Activated naive CD8-positive, alpha-beta T cell treated with anti-CD3 and anti-CD28 coated beads, Interleukin-2, amount 10 ng/mL, durations not matched to agents 7 days and 5 days (primary cell): ENCODE measurements at places on chromosomes 6 and 20.

DNA sequence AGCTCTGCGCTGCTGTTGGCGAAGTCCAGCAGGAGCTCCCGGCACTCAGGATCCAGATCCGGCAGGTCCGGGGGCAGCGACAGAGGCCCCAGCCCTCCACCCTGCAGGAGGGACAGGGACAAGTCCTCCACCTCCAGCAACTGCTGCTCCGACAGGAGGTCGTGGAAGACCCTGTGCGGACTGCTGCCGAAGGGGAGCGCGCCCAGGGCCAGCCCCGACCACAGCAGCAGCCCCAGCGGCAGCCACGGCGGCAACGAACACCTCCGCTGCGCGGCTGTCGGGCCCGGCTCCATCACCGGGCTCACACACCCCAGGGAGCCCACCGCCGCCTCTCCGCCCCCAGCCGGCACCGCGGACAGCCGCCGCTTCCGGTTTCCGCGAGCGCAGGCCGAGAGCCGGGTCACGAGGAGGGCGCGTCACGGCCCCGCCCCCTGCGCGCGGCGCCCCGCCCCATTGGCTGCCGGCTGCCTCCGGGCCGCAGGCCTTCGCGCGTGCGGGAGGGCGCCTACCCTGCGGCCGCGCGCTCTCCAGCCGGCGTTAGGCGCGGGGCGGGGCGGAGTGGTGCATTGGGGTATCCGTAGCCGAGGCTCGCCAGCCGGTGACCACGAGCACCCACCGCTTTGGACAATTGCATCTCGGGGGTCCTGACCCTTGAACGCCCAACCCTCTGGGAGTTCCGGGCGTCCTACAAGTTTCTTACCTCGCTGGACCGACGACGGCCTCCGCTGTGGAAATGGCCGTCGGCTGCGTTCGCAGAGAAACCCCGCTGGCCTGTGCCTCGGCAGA lies at the start of gene OSTM1:
Gene OSTM1 (minus strand): TSS at position 383 of the 786 bp plus-strand sequence. CDS start 90 bp downstream, at position 293.
- peak; percentile 99 for DNase-seq

DNA sequence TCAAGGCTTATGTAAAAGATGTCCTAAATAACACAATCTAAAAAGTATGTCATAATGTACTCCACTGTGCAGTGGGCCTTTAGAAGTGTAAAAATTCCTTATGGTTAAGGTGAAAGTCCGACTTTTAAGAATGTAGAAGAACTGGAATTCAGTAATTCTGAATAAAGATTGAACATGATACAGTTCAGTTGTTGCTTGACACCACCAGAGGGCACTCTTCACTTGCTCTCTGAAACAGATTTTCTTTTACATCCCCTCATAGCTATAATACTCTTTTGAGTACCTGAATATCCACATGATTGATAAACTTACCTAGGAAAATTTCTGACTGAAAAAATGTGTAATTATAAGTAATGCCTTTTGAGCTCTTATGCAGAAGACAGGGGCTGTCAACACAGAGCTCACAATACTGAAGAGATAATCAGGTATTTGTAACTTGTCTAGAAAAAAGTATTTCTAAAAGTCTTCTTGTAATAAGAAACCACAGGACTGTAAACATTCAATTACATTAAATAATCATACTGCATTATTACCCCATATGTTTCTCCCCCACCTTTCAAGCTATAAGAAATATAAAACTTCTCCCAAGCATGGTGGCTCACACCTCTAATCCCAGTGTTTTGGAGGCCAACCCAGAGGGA lies 92.1 kb downstream of the POPDC3 start:
- DNase-seq, result no peak

GRCh38 chr6:150068720-150069648 lies at the start of gene ULBP3:
Gene ULBP3 (minus strand): TSS chr6:150069121. CDS start chr6:150069066, 55 bp downstream.
- peak; percentile 77 for DNase-seq

DNA sequence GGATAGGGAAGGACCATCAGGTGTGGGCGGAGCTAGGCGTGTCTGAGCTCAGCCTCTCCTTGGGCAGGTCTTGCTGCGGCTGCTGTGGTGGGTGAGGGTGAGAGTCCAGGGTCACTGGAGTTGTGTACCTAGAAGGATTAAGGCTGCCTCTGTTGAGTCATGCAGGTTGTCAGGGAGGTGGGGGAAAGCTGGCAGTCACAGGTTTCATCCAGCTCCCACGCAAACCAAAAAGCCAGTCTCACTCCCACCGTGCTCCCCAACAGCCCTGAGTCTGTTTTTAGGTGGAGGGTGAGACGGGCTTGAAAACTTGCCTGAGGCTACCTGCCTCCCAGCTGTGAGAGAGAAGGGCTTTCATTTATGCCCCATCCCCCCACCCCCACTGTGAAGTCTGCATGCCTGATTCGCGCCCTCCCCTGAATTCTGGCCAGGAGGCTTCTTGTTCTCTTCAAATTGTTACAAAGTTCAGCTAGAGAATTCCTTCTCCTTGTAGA lies 161.5 kb downstream of the MYLK4 start:
- DNase-seq, result no peak

GRCh38 chr20:35463455-35464300 lies 8.3 kb downstream of the CEP250 start:
- DNase-seq, result no peak

DNA sequence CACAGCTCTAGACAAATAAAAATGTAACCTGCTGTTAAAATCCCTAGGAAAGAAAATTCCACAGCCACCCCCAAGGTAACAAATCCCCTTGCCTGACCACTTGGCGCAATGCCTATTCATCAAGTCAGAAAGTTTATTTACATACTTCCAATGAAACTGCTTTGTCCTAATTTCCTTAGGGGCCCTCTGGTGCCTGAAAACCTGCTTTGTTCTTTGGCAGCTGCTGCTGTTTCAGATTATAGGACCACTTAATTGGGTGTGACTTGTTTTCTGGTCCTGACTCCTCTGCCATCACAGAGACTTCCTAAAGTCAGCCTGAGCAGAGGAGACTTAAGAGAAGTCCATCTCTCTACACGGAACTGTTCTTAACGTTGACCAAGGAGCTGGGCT lies 323.6 kb downstream of the UBE3D start:
- DNase-seq, result no peak

- DNase-seq, result no peak
Measured at GRCh38 chr6:36197739-36198221, 1.2 kb downstream of the BRPF3 start.

DNA sequence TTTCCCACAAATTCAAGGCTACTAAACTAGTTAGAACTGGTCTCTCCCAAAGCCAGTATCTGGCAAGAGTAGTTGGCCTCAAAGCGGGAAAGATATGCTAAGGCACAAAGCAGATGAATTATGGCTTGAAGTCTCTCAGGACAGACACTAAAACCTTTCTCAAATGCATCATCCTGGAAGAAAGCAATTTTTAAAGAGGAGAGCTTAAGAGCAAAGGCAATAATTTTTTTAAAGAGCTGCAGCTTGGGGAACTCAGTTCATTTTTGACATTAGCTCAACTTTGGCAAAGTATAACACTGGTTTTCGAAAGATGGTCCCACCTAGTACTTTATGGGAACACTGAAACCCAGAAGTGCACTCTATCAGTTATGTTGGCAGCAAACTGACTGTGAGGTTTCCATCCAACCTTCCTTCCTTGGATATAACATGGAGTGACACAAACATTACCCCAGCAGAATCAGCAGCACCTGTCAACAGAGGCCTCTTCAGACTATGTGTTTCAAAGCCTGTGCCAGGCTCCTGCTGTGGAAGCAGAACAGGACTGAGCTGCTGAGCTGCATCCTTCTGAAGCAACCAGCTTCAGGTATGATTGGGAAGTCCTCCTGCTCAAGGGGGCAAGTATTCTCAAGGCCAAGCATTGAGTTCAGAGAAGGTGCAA lies 852.3 kb upstream of the HS3ST5 start:
- no peak for DNase-seq

GRCh38 chr6:9783567-9783966 lies 631.3 kb downstream of the TFAP2A start:
- DNase-seq, result no peak

- DNase-seq, result no peak
Measured at GRCh38 chr20:62820208-62820961, 3.5 kb downstream of the COL9A3 start.
